Liver (tissue), 10 donors: ENCODE measurements at places on chromosomes 4 and X.

GRCh38 chrX:153561337-153561736, 37.6 kb downstream of the CCNQ start:
- DNase-seq, result no peak

- no peak for DNase-seq
Observed at GRCh38 chrX:105263801-105264200, 43.3 kb upstream of the TEX13A start.

DNA sequence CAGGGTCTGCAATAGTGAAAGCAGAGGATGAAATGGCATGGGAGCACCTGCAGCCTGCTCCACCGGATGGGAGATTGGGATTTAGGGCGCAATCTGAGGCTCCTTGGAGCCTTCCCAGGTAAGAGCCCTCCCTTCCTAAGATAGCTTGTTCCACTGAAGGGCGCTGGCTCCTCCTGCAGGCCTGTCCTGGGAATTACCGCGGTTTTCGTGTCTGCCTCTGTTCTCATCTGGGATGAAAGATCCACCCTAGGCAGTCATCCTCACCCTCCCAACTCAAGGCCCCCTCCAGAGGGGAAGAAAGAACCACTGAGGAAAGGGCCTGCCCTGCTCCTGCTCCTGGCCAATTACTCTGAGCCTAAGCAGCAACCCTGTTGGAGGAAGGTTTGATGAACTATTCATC, 547.5 kb downstream of the SMARCA1 start:
- DNase-seq, result peak; percentile 44

DNA sequence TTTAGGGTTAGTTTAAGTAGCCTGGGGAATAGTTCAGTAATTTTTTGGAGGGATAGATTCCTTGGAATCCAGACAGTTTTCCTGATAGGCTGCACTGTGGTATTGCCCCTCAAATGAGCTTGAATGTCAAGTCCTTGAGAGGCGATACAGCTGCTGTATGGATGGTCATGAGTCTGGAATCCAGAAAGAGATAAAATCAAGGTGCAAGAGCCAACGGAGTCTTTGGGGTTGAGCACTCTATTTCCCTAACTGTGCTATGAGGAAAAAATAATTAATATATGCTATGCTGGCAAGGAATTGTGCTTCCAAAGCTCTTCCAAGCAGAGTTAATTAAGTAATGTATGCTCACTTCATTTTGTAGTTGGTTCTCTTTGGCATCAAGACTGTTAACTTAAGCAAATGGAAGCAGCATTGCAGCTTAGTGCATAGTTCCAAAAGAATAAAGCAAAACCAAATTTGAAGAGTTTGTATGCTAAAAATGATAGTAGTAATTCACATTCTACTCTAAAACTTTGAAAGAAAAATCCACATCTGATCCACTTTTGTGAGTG, 48.8 kb downstream of the LIMCH1 start:
- DNase-seq, result no peak

DNA sequence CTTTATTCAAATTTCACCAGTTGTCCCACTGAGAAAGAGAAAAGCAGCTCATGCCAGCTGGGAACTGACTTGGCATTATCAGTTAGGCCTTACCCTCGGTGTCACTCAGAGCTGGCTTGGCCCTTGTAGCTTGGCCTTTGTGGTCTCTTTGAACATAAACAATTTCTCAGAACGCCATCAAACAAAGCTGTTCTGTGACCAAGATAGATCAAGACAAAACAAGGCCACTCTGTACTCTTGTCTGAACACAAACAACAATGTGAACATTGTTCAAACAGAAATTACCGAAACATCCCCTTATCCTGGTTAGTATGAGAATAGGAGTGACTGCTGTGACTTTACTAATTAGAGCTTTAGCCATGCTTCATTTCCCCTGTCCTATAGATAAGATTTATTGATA, 57.2 kb downstream of the DIPK2B start:
- DNase-seq, result no peak

DNA sequence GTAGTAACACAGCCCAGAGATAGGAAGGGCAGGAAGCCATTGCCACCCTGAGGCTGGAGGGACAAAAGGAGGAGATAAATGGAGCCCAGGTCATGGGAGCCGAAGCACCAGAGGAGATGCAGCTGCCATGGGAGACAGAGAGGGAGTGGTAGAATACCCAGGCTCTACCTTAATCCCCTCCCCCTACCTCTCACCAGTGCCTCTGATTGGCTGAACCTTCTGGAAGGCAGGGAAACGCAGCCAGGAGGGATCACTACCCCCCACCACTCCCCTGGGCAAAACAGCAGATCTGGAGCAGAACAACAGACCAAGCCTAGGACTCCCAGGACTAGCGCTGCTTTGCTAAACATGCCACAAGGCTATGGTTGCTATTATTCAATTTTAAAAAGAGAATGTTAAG, 114.2 kb downstream of the ZNF827 start:
- DNase-seq, result no peak

DNA sequence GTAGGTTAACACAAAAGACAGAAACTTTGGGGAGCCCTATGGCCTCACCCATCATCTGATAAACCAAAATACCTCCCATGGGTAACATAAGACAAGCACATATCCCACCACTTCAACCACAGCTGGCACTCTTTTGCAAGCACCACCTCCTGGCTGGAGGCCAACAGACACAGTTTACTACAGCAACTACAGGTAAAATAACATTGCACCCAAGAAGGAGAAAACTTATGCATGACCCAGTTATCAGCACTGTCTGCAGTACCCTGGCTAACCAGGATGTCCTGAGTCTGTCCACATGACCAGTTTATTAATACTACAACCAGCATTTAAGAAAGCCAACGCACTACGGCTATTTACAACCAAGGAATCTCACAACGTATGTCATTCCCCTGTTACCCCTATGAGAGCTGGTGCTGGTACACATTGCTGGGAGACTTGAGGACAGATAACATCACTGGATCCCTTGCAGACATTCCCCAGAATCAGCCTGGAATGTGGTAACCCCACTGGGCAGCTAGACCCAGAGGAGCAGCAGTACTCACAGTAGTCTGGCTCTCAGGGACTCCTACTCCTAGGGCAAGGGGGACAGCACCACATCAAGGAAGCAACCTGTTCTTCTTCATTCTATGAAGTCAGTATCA, 32.0 kb downstream of the ELF2 start:
- no peak for DNase-seq

DNA sequence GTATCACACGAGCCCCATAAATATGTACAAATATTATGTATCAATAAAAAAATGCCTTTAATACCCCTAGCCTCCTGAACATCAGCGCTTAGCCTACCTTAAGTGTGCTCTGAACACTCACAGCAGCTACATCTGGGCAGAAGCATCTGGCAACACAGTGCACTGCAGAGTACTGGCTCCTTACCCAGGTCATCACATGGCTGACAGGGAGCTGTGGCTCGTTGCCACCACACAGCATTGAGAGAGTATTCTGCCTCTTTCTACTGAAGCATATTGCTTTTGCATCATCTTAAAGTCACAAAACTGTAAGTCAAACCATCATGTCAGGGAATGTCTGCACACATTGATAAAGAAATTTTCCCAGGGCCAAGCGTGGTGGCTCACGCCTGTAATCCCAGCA, 55.2 kb downstream of the TRIML1 start:
- no peak for DNase-seq

DNA sequence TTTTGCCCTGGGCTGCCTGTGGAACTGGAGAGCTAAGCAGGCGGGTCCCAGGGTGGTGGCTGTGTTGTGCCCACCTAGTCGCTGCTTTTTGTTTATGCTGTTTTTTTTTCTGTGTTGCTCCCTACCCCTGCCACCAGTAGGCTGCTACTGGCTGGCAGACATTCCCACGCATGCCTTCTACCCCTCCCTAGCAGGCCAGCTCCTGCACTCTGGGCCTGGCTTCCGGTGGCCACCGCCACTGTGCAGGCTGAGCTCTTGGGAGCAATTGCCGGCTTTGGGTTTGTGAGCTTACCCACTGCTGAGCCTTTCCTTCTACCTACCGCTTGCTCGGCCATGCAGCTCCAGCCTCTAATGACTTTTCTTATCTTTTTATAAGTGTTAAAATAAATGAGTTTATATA, 57.6 kb downstream of the RBM46 start:
- DNase-seq, result no peak

- no peak for DNase-seq
Observed at GRCh38 chr4:95429416-95429815, 119.4 kb downstream of the UNC5C start.

GRCh38 chr4:104964410-104965175, 182.1 kb upstream of the TET2 start:
- DNase-seq, result no peak

DNA sequence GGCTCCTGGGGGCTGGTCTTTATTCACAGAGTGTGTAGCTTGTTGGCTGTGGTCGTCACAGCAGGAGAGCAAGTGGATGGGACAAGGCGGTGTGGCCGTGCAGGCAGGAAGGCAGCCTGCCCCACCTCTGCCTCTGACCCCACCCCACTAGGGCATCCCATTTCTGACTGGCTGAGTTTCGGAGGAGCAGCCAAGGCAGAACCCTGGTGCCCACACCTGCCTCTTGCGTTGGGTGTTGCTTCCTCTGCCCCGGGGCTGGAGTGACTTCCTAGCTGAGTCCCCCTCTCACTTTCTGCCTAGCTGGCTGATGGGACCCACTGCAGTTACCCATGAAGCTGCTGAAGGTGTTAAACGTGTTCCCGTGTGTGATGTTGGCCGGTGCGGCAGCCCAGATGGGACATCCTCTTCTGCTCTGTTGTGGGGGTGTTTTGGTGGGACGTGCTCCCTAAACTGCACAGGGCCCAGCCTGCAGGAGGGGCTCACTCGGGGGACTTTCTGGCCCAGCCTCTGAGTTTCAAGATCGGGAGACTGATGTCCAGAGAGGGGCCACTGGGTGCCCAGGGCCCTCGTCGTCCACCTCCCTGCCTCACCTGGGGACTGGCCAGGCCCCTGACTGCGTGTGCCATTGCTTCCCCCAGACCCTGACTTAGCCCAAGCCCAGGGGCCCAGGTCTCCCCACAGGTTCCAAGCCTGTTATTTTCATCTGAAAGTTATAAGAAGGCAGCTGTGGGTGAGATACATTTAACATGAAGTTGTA, 101.5 kb downstream of the PSAPL1 start:
- DNase-seq, result no peak

GRCh38 chr4:169340834-169341233, 70.1 kb upstream of the SH3RF1 start:
- DNase-seq, result no peak

GRCh38 chrX:19565605-19566004, 50.3 kb upstream of the MAP3K15 start:
- no peak for DNase-seq

DNA sequence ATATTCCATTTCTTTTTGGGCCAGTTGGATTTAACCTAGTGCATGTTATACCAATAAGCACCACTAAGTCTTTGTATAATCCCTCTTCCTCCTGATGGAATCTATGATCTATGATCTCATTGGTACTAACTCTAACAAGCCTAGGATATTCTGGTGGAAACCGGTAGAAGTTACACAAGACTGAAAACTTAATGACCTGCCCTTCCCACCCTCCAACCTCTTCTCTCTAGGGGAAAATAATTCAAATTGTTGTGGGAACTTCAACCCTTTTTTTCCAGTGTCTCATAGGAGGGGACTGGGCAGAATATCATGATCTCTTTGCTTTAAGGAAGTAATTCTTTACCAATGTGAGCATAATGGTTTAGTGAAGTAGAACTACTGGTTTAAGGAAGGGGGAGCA, 289.5 kb upstream of the BOD1L1 start:
- no peak for DNase-seq

GRCh38 chr4:8105306-8106100, 53.1 kb downstream of the ABLIM2 start:
- no peak for DNase-seq

DNA sequence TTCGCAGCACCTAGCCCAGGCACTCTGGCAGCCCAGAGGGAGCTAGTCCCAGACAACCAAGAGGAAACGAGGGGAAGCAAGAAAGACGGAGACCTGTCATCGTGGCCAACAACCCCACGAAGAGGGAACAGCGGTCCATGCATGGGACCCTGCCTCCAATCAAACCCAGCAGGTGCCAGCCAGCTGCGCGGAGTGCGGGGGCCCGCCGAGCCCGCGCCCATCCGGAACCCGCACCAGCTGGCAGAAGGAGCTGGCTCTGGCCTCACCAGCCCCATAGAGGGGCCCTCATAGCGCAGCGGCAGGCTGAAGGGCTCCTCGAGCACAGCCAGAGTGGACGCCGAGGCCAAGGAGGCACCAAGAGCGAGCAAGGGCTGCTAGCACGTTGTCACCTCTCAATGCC, 332.4 kb upstream of the MAGEB18 start:
- DNase-seq, result no peak

DNA sequence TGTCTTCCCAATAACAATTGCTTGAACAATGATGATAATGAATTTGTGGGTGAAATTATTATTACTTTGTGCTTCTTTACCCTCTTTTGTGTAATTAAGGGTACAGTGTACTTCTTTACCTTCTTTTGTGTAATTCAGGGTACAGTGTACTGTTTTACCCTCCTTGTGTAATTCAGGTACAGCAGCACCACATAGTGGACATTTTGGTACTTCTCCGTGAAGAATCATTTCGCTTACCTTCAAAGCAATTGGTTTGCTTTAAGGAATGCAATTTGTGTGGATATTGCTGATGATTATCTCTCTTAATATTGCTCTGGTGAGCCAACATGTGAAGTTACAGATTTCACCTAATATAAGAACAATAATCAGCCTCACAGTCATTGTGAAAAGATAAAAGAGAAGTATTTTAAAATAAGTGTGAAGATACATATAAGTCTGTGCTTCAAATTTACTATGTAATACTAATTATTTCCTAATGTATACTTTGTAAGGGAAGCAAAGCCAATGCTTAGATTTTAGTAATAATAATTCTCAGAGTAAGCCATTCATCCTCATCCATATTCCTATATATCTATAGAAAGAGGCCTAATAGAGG, 27.2 kb upstream of the SEC24B start:
- no peak for DNase-seq

DNA sequence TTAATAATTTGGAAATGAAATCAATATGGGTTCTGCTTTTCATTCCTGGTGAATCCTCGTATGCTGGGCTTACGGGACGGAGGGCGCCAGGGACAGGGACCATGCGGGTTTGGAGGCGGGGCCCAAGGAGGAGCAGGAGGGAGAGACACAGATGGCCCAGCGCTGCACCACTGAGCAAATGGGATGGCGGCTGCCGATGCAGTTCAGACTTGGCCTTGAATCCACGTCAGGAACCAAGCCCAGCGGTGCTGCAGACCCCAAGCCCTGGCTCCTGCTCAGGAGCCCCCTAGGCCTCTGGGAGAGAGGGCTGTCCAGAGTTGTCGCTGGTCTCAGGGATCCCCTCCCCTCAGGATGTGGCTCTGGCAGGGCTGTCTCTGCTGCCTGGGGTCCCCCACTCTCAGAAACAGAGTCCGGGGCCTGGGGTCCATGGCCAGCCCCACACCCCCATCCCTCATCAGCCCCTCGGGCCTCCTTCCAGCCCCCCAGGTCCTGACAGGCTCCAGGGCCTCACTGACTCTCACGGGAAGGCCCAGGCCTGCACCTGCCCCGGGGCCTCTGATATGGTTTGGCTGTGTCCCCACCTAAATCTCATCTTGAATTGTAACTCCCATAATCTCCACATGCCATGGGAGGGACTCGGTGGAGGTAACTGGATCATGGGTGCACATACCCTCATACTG, 75.2 kb downstream of the FAM53A start:
- no peak for DNase-seq

- no peak for DNase-seq
Observed at GRCh38 chr4:67565284-67565683, 6.8 kb downstream of the STAP1 start.
